ENCODE measurements at places on chromosomes 11 and 22.

GRCh38 chr11:3228445-3228829 lies 3.8 kb downstream of the MRGPRE start:
- DNase-seq: no peak

DNA sequence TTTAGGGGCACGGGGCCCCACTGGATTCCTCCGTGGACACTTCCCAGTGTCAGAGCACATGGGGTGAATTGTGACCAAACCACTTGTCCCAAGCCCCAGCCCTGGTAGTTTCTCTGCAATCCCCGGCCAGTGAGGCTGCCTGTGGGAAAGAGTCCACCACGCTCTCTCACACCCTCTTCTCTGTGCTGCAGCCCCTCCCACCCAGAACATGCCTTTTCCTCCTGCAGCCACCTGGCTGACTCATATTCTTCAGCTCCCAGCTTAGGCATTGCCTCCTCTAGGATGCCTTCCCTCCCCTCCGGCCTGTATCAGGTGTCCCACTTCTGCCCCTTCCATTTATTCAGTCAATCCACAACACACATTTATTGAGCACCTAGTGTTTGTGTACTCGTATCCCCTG lies 5.4 kb upstream of the RPS6KB2 start:
- no peak for DNase-seq

- no peak for DNase-seq
Measured at GRCh38 chr22:25148149-25148691, 51.4 kb upstream of the CRYBB3 start.

DNA sequence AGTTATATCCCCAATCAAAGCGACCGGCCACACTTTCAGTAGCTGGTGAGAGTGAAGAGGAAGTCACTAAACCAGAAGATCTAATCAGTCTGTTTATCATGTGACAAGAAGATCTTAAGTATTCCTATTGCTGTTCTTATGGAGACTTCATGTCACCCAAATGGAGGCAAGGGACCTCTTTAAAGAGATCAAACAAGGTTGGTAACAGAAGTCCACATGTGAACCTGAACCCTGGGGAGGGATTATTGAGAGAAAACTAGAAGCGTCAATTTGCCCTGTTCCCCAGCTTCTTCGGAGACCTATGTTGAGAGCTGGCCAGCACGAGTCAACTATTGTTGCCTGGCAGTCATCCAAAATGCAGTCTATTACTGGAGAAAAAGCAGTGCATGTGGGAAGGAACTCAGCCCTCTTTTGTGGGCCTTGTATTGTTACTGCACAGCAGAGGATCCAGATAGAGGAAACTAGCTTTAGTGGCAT lies 76.9 kb upstream of the CTSC start:
- DNase-seq: no peak

- peak; percentile 17 for DNase-seq
Measured at GRCh38 chr22:30821863-30822215, 127.2 kb downstream of the OSBP2 start.

DNA sequence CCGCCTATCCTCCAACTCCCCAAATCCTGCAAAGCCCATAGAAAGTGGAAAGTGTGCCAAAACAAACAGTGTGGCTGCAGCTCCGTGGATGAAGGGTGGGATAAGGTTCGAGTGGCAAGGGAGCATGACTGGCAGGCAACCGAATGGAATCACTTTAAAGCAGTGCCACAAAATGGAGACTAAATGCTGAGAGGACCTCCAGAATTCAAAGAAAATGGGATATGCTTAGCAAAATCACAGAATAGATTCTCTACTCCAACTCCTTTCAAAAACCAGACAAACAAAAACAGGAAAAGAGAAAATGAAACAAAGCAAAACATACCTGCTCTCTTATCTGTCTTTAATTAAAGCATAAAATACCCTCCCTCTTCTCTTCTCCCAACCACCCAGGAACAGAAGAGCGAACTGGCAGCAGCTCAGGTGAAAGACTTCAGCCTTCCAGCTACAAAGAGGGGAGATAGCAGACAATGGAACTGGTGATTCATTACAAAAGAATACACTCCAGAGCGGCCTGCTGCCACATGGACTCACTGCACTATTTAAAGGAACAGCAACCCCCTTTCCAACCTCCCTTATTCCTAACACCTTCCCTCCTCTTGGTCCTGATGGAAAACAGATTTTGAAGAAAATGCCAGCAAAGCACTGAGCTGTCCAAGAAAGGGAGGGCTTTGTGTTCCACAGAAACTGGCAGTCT lies 118.5 kb downstream of the APOL5 start:
- no peak for DNase-seq

- no peak for DNase-seq
Measured at GRCh38 chr22:38187413-38188212, 6.0 kb upstream of the PLA2G6 start.

GRCh38 chr22:46946383-46946962 lies 184.0 kb downstream of the TBC1D22A start:
- DNase-seq: no peak

- peak; percentile 47 for DNase-seq
Measured at GRCh38 chr11:1744891-1745700, 5.3 kb downstream of the IFITM10 start.

GRCh38 chr11:123429913-123430720 lies at the start of gene GRAMD1B:
Gene GRAMD1B (plus strand): TSS chr11:123430269. CDS start chr11:123430793, 524 bp downstream.
- peak; percentile 89 for DNase-seq

DNA sequence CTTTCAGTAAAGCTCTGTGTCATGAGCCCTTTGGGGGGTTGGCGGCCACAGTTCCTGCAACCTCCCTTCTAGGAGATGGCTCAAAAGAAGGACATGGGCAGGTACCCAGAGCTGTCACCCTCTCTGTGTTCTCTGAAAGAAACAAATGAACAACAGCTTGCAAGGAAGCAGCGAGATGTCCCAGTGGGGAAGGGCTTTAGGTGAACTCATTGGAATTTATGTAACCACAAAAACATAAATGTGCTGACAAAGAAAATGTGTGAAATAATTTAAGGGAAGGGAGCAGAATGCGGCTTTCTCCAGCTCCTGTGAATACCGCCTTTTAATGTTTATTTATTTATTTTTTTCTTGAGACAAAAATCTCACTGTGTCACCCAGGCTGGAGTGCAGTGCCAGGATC lies 3.3 kb downstream of the PARVG start:
- no peak for DNase-seq

- no peak for DNase-seq
Measured at GRCh38 chr11:75468534-75469340, 35.7 kb upstream of the KLHL35 start.

GRCh38 chr11:66280428-66280827 lies 2.5 kb downstream of the CNIH2 start:
- no peak for DNase-seq

DNA sequence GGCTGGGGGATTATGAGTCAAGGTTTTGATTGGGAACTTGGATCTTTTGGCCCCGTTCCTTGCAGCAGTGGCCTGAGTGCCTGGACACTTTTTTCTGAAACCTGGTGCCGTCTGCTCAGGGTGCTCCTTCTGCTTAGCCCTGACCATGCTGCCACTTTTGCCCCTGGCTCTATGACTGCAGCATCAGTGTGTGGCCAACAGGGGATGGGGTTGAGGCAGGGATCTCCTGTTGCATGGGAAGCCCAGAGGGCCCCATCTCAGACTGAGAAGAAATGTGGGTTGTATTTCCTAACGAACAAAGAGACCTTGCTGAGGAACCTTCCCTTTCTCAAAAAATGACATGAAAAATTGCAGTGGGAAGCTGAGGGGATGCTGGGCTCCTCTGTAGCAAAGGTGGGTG lies 18.7 kb downstream of the POU2F3 start:
- no peak for DNase-seq

DNA sequence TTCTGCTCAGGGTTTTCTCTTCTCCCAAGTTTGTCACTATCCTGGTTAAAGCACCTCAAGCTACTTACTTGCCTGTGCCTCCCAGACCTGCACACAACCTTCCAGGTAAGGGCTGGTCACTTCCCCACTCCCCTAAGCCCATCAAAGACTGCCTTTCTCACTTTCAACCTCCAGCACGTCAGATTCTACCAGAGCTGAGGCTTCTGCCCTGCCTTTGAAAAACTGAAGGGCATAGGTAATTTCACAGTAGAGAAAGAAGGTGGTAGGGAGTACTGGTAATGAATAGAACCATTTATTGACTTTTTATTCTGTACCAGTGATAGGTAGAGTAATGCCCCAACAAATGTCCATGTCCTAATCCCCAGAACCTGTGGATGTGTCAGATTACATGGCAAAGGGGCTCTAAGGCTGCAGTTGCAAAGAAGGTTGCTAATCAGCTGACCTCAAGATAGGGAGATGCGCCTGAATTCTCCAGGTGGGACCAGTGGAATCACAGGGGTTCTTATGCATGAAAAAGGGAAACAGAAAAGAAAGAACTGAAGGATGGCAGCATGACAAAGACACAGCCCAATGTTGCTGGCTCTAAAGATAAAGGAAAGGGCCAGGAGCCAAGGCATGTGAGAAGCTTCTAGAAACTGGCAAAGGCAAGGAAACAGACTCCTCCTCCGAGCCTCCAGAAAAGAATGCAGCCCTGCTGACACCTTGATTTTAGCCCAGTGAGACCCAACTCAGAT lies 89.0 kb downstream of the SLC1A2 start:
- no peak for DNase-seq

DNA sequence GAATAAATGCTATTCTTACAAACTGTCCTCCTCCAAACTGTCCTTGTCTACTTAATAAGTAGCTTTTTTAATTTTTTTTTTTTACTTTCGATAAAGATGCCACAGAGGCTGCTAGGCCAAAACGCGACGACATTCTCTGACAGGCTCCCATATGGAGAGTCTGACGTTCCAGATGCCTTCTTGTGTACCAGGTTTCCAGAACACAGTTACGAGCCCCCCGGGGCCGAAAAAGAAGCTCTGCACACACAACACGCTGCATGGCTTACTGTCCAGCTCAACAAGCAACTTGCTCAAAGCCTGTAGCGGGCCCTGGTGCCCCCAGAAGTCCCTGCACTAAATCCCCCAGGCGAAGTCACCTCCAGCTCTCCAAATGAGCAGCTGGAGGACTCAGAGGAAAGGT lies 39.3 kb downstream of the LARGE1 start:
- no peak for DNase-seq

GRCh38 chr11:15653191-15653710 lies 538.5 kb downstream of the INSC start:
- DNase-seq: no peak

DNA sequence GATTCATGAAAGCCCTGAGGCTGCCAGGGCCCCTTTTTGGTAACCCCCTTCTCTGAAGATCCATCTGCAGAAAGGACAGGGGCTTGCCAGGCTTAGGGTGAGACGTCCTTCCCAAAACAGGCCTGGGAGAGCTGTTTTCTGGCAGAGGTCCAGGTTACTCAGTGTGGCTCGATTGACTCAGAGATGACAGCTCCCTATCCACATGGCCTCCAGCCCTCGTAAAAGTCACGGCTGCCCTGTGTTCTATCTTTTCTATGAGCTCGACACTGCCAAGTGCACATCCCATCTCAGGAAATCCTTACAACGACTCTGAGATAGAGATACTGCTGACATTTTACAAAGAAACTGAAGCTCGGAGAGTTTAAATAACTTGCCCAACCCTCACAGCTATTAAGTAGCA lies 20.4 kb downstream of the ADAMTS8 start:
- no peak for DNase-seq

DNA sequence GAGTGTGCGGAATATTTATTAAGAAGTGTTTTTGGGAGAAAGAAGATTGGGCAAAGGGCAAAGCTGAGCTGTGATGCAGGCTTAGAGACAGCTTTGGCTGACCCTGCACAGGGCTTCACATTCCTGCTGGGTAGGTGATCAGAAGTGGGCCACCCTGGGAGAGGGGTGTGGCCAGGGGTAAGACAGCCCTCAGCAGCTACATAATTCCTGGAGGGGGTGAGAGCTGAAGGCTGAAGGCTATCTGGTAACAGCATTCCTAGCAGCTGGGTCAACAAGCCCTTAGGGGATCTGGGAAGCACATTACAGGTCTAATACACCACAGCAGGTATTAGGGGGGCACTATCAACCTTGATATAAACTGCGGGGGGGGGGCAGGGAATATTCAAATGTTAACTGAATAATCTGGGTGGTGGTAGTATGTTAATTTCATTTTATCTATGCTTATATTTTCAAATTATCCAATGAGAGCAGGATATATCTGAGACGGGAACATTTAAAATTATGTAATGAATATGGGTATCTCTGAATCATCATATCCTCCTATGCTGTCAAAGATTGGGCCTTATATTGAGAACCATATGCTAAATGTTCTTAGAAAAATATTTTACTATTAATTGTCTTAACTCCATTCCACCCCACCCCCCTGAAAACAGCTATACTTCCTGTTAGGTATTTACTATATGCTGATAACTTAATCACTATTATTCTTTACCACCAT lies 5.9 kb downstream of the OOSP1 start:
- DNase-seq: no peak

GRCh38 chr11:15735706-15736105 lies 620.6 kb downstream of the SOX6 start:
- no peak for DNase-seq

GRCh38 chr22:43848366-43849171 lies 13.7 kb downstream of the SULT4A1 start:
- peak; percentile 56 for DNase-seq

DNA sequence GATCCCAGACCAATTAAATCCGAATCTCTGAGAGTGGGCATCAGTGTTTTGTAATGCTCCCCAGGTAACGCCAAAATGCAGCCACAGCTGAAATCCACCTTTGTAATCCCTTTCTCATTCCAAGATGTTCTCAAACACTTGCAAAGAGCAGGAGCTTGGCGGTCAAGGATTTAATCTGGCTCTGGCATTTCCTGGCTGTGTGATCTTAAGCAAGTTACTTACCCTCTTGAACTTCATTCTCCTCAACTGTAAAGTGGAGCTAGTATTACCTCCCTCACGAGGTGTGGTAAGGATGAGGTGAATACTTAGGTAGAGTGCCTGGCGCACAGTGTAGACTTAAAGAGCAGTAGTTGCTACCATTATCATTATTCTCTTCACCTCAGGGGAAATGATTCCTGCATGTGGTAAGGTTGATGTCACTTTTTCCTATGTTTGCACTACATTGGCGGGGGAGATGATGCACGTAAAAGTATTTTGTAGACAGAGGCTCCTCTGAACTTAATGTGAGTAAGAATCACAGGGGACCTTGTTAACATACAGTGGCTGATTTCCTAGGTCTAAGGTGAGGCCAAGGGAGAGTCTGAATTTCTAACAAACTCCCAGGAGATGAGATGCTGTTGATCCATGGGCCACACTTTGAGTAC lies 210.4 kb upstream of the PITPNB start:
- DNase-seq: no peak

GRCh38 chr11:134647066-134647743 lies 235.2 kb upstream of the B3GAT1 start:
- DNase-seq: peak; percentile 9

Data from activated effector memory CD4-positive, alpha-beta T cell treated with anti-CD3 and anti-CD28 coated beads, Interleukin-2, amount 50 U/mL, for 16 hours (primary cell).